ENCODE measurements at places on chromosomes 11 and 22.

- DNase-seq: no peak
These were observed 19.2 kb upstream of the MUC5B start for GRCh38 chr11:1203505-1204271.

DNA sequence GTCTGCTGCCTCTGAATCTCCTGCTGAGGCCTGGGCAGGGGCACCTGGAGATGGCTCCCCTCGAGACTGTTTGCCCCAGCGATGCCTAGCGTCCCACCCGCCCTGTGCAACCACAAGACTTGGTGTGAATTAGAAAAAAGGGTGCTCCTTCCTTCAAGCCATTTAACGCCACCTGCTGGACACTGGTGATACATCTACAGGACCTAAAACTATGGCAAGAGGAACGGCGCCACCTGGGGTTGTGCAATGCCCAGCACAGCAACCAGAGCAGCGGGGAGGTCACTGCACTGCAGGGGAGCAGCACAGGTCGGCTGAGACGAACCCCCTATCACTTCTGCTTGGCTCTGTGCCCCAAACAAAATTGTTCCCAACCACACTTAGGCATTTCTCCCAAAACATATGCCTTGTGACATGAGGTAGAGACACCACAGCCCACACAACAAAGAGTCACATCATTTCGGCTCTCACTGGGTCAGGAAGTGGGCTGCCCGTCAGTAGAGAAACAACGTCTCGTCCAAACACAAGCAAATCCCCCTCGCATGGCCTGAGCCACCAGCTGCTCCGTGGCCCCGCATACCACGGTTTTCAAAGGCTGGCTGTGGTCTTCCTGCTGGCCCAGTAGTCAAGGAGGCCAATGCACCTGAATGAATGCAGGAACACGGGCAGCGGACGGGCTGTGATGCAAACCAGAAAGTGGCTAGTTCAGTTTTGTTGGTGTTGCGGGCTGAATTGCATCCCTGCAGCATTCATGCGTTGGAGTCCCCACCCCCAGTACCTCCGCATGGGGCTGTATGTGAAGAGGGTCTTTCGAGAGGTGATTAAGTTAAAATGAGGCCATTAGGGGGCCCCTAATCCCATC is 171.9 kb downstream of the SHANK2 start:
- peak; percentile 23 for DNase-seq

DNA sequence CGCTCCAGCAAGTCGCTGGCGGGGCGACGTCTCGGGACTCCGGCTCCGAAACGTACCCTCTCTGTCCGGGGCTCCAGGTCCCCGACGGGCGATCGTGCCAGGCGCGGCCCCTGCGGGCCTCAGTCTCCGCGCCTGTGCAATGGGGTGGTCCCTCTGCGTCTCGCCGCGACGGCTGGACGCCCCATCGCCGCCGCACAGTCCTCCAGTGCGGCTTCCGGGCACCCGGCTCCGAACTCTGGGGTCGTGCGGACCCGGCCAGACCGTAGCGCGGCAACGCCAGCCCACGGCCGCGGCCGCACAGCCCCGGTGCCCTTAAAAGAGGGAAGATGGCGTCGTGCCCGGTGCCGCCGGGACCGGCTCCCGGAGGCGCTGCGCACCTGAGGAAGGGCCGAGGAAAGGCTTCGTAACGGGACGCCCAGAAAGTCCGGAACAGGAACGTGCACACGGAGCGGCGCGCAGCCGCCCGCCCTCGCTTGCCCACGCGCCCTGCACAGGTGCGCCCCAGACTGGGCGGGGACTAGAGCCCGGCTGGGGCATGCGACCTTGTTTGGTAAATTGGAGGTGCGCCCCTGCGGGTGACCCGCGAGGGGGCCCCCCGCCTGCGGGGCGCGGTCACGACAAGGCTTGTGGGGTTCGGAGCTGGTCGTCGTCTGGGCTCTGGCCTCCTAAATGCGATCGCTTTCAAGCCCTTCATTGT is 525 bp downstream of the BIK start:
- DNase-seq: peak; percentile 59

GRCh38 chr22:25053153-25053805 is 100.8 kb downstream of the KIAA1671 start:
- DNase-seq: no peak

- DNase-seq: no peak
These were observed 760.2 kb downstream of the DLG2 start for GRCh38 chr11:84866922-84867321.

GRCh38 chr22:45163099-45163450 is 650 bp upstream of the NUP50 start:
- DNase-seq: no peak

- DNase-seq: no peak
These were observed 71.5 kb upstream of the IGLL5 start for GRCh38 chr22:22816171-22816514.

DNA sequence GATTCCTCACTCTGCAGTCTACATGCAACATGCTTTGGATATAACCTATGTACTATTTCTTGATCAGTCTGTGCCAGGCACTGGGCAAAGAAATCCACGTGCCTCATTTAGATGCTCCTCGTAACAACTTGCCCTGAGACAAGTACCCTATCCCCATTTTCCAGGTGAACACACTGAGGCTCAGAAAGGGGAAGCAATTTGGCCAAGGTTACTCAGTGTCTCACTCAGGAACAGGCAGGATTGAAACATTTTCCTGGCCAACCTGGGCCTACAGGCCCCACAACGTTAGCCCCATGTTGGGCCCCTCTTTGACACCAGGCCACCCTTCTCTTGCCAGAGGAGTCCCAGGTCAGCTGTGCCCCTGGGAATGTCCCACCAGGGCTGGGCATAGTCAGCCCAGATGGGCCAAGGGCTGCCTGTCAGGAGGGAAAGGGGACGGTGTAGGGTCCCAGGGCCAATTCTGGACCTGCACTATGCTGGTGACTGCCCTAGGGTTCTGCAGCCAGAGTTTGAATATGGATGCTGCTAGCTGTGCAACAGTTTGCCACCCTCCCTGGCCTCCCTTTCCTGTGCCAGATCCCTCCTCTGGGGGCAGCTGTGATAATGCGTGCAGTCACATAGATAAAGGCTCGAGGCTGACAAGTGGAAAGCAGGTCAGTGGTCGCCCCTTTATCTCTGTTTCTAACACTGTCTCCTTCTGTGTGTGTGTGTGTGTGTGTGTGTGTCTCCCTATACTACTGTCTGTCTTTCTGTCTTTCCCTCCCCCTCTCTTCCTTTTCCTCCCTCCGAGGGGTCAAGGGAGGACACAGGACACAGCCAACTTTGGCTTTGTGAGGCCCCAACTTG is 10.4 kb upstream of the EMID1 start:
- no peak for DNase-seq

DNA sequence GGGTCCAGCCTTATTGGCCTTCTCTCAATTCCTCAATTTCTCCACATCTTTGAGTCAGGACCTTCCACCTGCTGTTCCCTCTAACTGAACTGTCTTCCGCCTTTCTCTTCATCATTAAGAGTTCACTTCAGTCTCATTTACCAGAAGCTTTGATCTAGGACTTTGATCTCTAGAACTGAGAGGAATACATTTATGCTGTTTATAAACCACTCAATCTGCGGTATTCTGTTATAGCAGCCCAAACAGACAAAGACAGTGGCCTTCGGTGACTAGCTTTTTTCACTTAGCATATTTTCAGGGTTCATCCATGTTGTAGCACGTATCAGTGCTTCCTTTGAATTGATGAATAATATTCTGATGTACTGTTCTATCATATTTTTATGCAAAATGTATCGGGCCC is 10.5 kb downstream of the CLPB start:
- DNase-seq: no peak

GRCh38 chr11:66225066-66225465 is 43.4 kb upstream of the RAB1B start:
- DNase-seq: no peak

DNA sequence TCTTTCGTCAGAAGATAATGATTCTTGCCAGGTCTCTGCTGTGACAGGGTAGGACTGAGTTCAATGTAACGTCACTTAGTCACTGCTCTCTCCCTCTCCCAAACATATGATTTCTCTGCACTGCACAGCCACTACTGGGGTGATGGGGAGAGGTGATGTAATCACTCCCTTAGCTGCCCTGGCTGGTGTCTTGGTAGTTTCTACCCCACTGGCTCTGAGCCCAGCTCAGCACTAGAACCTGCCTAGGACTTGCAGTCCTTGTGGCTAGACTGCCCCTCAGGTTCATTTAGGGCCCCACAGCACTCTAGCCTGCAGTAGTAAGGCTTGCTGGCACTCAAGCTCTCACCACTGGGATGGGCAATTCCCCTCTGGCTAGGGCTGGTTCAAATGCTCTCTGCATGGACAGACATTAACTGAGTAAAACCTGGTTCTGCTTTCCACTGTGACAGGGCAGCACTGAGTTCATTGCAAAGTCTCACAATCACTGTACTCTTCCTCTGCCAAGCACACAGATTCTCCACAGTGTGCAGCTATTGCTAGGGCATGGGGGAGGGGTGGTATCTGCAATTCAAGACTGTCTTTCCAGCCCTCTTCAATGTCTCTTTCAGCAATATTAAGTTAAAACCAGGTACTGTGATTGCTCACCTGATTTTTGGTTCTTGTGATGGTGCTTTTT is 571.4 kb upstream of the FAT3 start:
- DNase-seq: no peak

DNA sequence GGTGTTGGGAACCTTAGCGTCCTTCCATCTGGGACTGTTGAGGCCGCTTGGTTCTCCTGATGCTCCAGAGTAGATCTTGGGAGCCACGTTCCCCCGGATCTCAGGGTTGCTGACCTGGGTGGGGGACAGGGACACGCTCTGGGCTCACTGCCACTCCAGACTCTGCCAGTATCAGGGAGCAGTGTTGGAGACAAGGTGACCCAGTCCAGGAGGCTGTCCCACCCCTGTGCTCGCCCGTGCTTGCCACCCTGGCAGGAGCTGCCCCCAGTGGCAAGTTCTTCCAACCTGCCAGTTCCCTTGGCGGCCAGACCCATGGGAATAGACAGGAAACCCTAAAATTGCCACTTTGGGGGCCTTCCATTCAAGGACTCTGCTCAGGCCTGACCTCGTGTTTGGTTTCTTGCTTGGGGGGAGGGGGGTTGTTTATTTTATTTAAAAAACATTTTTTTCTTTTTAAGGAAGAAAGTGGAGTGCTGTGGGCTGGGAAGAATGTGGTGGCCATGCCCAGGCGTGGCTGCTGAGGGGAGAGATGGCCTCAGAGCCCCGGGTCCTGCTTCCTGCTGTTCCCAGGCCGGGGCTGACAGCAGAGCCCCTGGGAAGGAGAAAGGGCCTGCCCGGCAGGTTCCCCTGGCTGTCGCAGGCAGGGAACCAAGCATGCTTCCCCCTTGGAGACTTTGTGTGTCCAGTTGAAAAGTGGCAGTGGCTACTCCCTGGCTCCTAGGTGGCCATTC is 7.2 kb downstream of the GRK2 start:
- DNase-seq: no peak

DNA sequence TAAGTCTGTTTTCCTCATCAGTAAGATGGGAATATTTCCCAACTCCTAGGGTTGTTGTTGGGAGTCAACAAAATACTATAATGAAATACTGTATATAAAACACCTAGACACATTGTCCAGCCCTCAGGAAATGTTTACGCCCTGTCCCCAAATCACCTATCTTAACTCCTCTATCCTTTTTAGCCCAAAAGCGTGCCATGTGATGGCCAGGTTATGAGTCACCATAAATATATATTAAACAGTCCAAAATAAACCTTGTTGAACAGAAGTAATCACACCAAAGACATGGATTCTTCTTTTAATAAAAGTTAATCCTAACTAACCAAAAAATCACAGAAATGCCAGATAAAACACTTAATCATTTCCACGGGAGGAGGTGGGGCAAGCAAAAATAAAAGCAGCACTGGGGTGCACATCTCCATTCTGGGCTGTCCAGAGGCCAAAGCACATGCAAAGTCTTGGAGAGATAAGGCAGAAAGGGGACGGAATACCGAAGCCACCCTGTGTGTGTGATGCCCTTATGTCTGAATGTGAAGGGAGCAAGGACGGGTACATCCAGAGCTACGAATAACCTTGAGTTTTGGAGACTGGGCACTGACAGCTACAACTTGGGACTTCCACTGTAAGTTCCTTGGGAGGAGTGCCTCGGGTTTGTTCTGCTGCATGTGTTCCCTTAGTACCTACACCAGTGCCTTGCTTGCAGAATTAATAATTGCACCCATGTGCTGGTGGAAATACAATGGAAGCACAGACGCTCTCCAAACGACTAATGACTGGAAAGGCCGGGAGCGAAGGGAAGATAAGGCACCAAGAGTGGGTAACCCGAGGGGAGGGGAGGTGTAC is 1.1 kb downstream of the OSBP start:
- no peak for DNase-seq

- DNase-seq: no peak
These were observed 55.6 kb upstream of the LYVE1 start for GRCh38 chr11:10623797-10624761.

- DNase-seq: no peak
These were observed 223.1 kb upstream of the B3GAT1 start for GRCh38 chr11:134634897-134635831.

DNA sequence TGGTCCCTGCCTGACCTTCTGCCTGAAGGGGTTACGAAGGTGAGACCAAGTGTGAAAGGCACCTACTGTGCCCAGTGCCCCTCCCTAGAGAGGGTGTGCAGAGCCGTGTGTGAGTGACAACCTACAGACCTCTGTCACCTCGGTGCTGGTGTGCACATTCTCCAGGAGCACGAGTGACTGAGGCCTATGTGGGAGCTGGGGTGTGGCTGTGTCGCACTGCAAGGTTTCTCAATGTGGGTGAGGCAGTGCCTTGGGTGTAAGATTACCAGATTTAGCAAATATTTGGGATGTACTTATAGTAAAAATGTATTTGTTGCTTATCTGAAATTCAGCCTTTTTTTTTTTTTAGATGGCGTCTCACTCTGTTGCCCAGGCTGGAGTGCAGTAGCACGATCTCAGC is 5.6 kb downstream of the STARD10 start:
- DNase-seq: no peak

- no peak for DNase-seq
These were observed 437.3 kb upstream of the CADM1 start for GRCh38 chr11:115941481-115941993.

DNA sequence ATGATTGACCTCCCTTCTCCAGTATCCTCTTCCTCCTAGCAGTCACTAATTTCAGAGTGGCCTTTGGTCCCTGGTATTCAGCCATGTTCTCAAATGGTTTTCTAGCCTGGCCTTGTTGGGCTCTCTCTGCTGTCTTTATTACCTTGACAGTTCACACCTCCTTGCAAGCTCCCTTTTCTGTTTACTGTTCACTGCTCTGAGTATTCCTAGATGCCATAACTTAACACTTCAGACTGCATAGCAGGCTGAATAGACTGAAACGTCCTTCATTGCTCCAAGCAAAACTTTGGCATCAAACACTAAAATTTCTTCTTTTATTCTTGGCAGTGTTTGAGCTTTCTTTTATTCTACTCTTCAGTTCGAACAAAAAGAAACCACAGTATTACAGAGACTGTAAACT is 49.7 kb upstream of the SLC25A18 start:
- no peak for DNase-seq

All from stimulated activated CD4-positive, alpha-beta T cell treated with anti-CD3 and anti-CD28 coated beads, Interleukin-4, amount 100 ng/mL, for 4 hours (primary cell).